HAP-1 (cell line): ENCODE measurements at places on chromosomes 16 and 17.

DNA sequence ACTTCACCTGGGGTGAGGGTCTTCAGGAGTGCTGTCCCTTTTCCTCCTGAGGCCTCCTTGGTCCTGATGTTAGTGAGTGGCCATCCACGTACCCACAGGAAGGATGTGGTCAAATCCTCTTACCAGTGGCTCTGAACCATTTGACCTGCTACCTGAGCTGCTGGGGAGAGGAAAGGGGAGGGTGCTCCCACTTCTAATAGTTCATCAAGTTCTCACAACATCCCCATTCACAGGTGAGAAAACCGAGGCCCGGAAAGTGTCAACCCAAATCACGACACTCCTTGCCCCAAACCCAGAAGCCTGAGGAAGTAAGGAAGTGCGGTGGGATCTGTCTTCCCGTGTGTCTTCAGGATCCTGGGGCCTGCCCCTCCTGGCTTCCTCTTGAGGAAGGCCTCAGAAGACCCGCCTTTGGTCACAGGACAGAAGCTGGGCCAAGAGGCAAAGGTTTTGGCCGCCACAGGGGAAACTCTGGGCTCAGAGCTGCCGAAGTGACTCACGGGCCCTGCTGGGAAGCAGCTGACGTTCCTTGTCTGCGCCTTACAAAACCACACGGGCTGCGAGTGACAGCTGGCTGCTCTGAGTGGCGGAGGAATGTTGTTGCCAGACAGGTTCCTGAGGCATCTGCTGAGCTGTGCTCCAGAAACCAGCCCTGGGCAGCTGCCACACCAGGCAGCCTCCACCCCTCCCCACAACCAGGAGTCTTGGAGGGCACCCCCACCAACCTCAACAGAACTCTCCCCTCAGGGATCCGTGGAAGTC is 13.9 kb upstream of the KIFC3 start:
- DNase-seq: no peak

DNA sequence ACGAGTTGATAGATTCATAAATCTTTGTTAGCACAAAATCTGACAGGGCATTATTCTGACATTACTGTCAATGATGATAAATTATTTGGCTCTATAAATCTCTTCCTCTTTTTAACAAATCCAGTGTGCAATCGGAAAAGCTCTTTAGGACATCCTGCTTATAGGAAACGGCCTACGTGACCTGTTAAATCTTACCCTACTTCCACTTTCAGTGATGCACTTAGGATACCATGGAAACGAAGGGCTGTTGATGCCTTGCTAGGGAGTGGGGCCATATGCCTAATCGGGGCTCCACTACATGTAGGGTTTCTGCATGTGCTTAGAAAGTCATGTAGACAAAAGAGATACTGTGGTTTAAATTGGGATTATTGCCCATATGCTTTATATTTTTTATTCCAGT is 27.2 kb downstream of the ZNF594 start:
- no peak for DNase-seq

- DNase-seq: no peak
Observed at GRCh38 chr17:73210002-73210678, 17.3 kb downstream of the COG1 start.

- DNase-seq: no peak
Observed at GRCh38 chr17:14337596-14338079, 36.8 kb downstream of the HS3ST3B1 start.

GRCh38 chr16:12998361-12999085 is 97.1 kb downstream of the SHISA9 start:
- DNase-seq: no peak

- peak; percentile 46 for DNase-seq
Observed at GRCh38 chr17:15944759-15945526, at the start of gene ADORA2B. Gene ADORA2B (plus strand): TSS chr17:15945130. CDS start chr17:15945249, 119 bp downstream.

GRCh38 chr16:86994651-86995171 is 322.5 kb downstream of the C16orf95 start:
- no peak for DNase-seq
